Renal cortical epithelial cell (primary cell): ENCODE measurements at places on chromosomes 12 and 14. TPM values are rescaled to one million over a fixed set of nuclear protein-coding genes. Genes with fewer than 3 reads are reported as not detected.

The BATF gene
- total RNA-seq, result not detected in 2 replicates

The APOF gene
- not detected in 2 replicates for total RNA-seq

The NR1H4 gene
- 15.5 and 60.5 TPM in 2 replicates for total RNA-seq

The PLEK2 gene
- 12.9 and 126 TPM in 2 replicates for total RNA-seq

The GRIN2B gene
- total RNA-seq, result 0.52 and 0.89 TPM in 2 replicates

The KRT77 gene
- total RNA-seq, result not detected in 2 replicates

The SLC25A21 gene
- total RNA-seq, result 0.69 and 0.89 TPM in 2 replicates

The ARHGAP5 gene
- total RNA-seq, result 199 and 235 TPM in 2 replicates

The VASH1 gene
- total RNA-seq, result 0.35 and 8.5 TPM in 2 replicates

The IFNG gene
- not detected in 2 replicates for total RNA-seq

The GRIP1 gene
- total RNA-seq, result 6.4 and 32.4 TPM in 2 replicates

The MEG3 gene
- total RNA-seq, result 0.69 and 14.3 TPM in 2 replicates

The MMP14 gene
- total RNA-seq, result 180 and 295 TPM in 2 replicates

The TMEM52B gene
- total RNA-seq, result 2.3 and 6.9 TPM in 2 replicates

The RAD51AP1 gene
- total RNA-seq, result 3.1 and 17.4 TPM in 2 replicates

The GYS2 gene
- not detected in 2 replicates for total RNA-seq

The CD163L1 gene
- total RNA-seq, result 0.10 TPM in 1 of 2 replicates, not detected in the other

The NPFF gene
- total RNA-seq, result not detected in 2 replicates

The SLC25A47 gene
- total RNA-seq, result not detected in 2 replicates

The FOXG1 gene
- not detected in 2 replicates for total RNA-seq

The CFAP251 gene
- total RNA-seq, result 2.4 and 16.5 TPM in 2 replicates
